ENCODE measurements at places on chromosomes 7 and 10. TPM values are rescaled to one million over a fixed set of nuclear protein-coding genes. Genes with fewer than 3 reads are reported as not detected.

DNA sequence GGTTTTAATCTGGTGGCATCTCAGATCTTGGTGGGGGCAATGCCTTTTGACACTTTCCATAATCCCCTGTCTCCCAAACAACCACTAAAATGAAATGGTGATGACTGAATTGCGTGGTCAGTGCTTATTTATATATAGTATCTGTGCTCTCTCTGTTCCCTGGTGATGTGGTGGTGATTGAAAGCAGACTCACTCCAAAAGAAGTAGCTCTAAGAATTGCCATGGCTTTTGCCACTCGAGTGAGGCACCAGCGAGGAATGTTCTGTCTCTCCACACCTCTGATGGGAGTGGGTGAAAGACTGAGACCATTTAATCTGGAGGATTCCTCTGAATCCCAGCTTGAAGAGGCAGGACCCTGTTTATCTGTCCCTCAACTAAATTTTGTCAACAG lies 2.8 kb downstream of the DUSP5 start:
- H3K4me1 ChIP-seq = peaks cover 70% of the 10 kb centered on the region
- H3K27ac ChIP-seq = peak overlapping the region; percentile 82

DNA sequence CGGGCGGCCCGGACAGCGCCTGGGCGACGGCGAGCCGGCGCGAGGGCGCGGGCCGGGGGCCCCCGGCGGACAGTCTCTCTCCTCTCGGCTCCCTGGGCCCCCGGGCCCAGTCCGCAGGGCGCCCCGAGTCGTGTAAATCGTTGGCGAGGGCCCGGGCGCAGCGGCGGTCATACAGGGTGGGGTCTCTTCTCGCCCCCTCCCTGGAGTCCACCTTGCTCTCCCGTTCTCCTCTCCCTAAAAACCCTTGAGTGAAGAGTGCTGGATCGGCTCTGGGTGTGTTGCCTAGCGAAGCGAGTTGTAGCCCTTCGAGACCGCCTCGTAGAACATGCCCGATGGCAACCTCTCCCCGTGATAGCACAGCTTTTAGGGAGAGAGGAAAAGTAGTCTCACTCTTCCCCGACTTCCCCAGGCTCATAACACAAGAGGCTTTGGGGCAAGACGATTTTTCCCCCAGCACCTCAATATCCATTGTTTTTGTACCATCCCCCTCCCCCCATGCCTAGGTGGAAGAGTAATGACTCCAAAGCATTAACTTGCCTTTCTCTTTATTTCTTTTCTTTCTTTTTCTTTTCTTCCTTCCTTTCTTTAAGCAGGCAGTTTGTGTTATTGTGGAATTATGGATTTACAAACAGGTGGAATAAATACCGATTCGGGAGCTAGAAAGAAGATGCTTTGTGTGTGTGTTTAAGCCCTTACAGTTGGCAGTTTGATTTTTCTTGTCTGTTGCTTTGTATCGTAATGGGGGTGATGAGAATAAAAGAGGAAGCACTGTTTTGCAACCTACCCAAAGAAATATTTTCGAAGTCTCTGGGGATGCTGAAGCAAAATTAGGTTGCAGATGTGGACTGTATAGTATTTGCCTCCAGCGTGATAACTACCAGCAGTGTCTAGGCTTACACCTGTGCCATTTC lies 822 bp downstream of the SHOC2 start:
- H3K4me3 ChIP-seq = peak overlapping the region; percentile 94
- peak; percentile 13 for DNase-seq
- peaks cover 10% of the 10 kb centered on the region for H3K36me3 ChIP-seq
- H3K27ac ChIP-seq = peak overlapping the region; percentile 79
- H3K4me1 ChIP-seq = peaks cover 35% of the 10 kb centered on the region

DNA sequence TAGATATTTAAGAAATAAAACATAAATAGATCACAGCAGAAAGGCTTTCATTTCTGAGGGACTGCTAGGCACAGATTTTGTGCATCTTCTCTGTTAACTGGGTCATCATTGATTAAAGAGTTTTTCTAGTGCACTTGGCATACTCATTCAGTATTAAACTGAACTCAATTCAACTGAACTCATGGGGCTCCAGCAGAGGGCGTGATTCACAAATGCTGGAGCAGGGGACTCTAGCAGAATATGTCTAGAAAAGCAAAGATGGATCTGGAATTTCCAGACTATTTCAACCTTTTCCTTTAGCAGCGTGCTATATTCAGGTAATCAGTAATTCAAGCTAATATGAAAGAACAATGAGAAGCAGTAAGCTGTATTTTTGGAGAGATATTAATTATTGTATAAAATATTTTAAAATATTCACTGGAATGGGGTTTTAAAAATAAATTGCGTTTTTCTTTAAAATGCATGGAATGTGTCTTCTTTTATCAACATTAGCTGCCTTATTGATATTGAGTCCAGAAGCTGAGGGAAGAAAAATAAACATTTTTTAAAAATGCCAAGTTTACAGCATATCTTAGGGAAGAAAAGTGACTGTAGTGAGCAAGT lies 296.8 kb upstream of the CACNA2D1 start:
- no peak overlapping the region for H3K27ac ChIP-seq
- no peaks in the 10 kb centered on the region for H3K36me3 ChIP-seq
- DNase-seq = peak; percentile 10
- H3K27me3 ChIP-seq = peaks cover 4% of the 10 kb centered on the region
- no peak overlapping the region for H3K4me3 ChIP-seq

DNA sequence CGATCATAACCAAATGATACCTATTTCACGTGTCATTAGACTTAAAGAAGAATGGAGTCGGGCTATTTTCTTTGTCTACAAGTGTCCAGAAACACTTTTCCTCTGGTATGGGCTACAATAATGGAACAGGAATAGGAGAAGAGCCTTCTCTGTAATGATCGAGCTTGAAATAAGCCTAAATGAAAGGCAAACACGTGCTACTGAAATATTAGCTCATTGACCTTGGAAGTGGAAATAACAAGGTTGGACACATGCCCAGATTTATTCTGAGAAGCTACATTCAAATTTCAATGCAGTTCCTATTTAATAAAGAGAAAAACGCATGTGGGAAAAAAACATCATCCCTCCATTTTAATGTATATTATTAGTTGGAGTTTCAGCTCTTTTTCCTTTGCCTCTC lies 254.7 kb upstream of the PTER start:
- DNase-seq = no peak
- H3K4me3 ChIP-seq = no peak overlapping the region
- H3K36me3 ChIP-seq = no peaks in the 10 kb centered on the region

DNA sequence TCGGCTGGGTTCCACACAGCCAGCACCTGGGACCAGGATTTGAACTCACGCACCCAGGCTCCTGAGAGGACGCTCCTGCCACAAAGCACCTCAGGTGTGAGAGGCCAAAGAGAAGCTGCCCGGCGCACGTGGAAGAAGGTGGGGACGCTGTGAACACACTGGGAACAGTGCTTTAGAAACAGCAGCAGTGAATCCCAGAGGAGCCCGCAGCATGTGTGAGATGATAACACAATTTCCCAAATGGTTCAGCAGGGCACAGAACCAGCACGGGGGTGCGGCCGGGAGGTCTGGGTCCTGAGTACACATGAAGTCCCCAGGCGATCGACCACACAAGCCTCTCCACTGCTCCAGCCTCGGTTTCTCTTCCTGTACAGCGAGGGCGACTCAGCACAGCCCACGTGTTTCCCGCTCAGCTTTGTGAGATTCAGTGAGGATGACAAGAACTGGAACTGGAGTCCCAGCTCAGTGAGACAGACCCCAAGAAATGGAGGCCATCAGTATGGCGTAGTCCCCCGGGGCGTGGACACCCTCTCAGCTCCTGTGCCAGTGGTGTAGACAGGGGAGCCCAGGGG lies 188.3 kb downstream of the MAD1L1 start:
- no peak for DNase-seq
- H3K4me3 ChIP-seq = no peak overlapping the region
- peaks cover 12% of the 10 kb centered on the region for H3K36me3 ChIP-seq
- H3K27me3 ChIP-seq = no peaks in the 10 kb centered on the region

DNA sequence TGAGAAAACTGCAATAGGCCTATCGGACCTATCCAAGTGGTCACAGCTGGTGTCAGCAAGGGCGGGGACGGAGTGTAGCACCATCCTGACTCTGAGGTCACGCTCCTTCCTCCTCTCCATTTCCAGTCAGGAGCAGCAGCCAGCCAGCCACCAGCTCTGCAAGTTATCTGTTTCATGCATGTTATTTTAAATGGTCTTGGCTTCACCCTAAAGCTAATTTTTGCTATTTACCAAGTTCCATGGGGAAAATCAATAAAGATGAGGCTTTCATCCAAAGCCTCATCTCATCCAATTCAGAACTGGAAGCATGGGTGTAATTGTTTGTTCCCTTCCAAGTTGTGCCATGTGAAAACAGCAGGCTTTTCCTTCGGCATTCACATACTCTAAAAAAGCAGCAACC lies 49.3 kb downstream of the ICA1 start:
- H3K27ac ChIP-seq = no peak overlapping the region
- no peaks in the 10 kb centered on the region for H3K36me3 ChIP-seq

GRCh38 chr10:4450981-4451908 lies 374.8 kb upstream of the AKR1E2 start:
- DNase-seq = no peak
- peaks cover 10% of the 10 kb centered on the region for H3K4me1 ChIP-seq
- H3K27ac ChIP-seq = no peak overlapping the region
- H3K27me3 ChIP-seq = peaks cover 21% of the 10 kb centered on the region
- no peaks in the 10 kb centered on the region for H3K36me3 ChIP-seq

DNA sequence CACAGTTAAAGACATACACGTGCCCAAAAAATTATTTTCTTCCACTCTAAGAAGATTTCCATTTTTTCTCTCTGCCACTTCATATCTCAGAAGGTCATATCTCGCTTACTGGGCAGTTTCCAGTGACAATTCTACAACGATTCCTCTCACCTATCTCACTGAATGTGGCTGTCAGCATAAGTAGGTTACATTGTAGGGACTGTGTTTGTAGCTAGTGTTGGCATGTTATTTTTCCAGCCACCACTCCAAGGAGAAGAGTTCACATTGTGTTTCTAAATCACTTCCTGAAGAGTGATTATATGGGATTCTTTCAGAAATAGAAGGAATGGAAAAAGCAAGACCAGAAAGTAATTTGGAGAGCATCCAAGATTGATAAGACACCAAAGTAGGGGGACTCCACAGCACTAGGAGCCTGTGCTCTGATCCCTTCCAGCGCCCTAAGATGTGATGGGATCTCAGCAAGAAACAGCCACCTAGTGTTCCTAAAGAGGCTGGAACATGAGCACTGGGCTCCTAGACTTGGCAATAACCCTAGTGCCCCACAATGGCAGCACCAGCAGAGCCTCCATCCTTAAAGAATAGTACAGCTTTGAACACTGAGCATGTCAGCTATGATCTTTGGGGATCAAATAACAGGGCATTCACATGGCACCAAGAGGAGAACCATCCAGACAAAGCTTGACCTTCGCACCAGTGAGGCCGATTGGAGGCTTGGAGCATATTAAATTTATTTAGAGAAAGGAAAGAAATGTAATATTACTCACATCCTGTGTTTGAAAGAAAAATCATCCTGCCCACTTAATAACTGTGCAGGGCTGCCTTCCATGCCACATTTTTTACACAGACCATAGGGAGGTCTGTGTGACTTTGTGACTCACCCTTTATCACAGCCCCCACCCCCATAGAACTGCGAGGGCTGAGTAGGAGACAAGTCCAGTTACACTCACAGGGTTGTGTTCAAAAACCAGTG lies 51.8 kb downstream of the CAV1 start:
- no peaks in the 10 kb centered on the region for H3K36me3 ChIP-seq
- H3K4me3 ChIP-seq = no peak overlapping the region
- peak; percentile 47 for DNase-seq
- peak overlapping the region; percentile 86 for H3K27ac ChIP-seq
- peaks cover 28% of the 10 kb centered on the region for H3K4me1 ChIP-seq

- no peak for DNase-seq
- H3K27ac ChIP-seq = no peak overlapping the region
- H3K4me1 ChIP-seq = no peaks in the 10 kb centered on the region
- no peaks in the 10 kb centered on the region for H3K36me3 ChIP-seq
Measured at GRCh38 chr7:154387252-154387651, 335.1 kb downstream of the DPP6 start.

GRCh38 chr7:88758381-88759229 lies 895 bp upstream of the ZNF804B start:
- peaks cover 73% of the 10 kb centered on the region for H3K27me3 ChIP-seq
- H3K4me3 ChIP-seq = peak overlapping the region; percentile 40
- peaks cover 3% of the 10 kb centered on the region for H3K4me1 ChIP-seq
- H3K36me3 ChIP-seq = no peaks in the 10 kb centered on the region

GRCh38 chr7:27873981-27874957 lies 134.3 kb downstream of the TAX1BP1 start:
- no peak overlapping the region for H3K4me3 ChIP-seq
- no peak for DNase-seq
- no peaks in the 10 kb centered on the region for H3K36me3 ChIP-seq
- no peaks in the 10 kb centered on the region for H3K27me3 ChIP-seq

DNA sequence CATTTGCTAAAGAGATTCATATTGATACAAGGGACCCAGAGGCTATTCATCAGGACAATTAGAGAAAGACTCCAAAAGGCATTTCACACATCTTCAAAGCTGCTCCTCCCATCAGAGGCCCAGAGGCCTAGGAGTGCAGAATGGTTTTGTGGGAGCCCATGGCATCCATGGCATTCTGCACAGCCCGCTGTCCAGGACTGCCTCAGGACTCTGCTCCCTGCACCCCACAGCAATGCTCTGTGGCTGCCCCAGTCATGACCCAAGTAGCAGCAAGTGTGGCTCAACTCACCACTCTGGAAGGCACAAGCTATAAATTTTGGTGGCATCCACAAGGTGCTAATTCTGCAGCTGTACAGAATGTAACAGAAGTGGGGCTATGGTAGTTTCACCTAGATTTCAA lies 38.5 kb downstream of the ZNF438 start:
- peaks cover 16% of the 10 kb centered on the region for H3K4me1 ChIP-seq
- peaks cover 12% of the 10 kb centered on the region for H3K36me3 ChIP-seq
- H3K27ac ChIP-seq = no peak overlapping the region
- H3K4me3 ChIP-seq = no peak overlapping the region
- DNase-seq = no peak

- H3K36me3 ChIP-seq = peaks cover 28% of the 10 kb centered on the region
- H3K4me3 ChIP-seq = peak overlapping the region; percentile 73
- DNase-seq = no peak
- H3K27ac ChIP-seq = peak overlapping the region; percentile 92
- H3K4me1 ChIP-seq = peaks cover 88% of the 10 kb centered on the region
Measured at GRCh38 chr10:80465839-80466590, 11.9 kb downstream of the TSPAN14 start.

GRCh38 chr7:105238198-105238765 lies 150.4 kb downstream of the SRPK2 start:
- peaks cover 31% of the 10 kb centered on the region for H3K4me1 ChIP-seq
- no peak overlapping the region for H3K4me3 ChIP-seq
- no peak overlapping the region for H3K27ac ChIP-seq
- no peaks in the 10 kb centered on the region for H3K27me3 ChIP-seq
- H3K36me3 ChIP-seq = peaks cover 7% of the 10 kb centered on the region
- no peak for DNase-seq

Gene POP7
- total RNA-seq = 85.6 TPM

Gene TLL2
- total RNA-seq = 0.12 TPM

Gene H2BK1
- not detected for total RNA-seq

Gene FBXL13
- 0.78 TPM for total RNA-seq

Gene POLR3A
- total RNA-seq = 25.2 TPM

Gene POLD2
- total RNA-seq = 296 TPM

Gene PPP1R17
- total RNA-seq = not detected

Gene PRKRIP1
- 25.2 TPM for total RNA-seq
